ENCODE measurements at places on chromosomes 3 and 15. TPM values are rescaled to one million over a fixed set of nuclear protein-coding genes. Genes with fewer than 3 reads are reported as not detected.

- H3K36me3 ChIP-seq = peaks cover 34% of the 10 kb centered on the region
- no peaks in the 10 kb centered on the region for H3K27me3 ChIP-seq
- no peaks in the 10 kb centered on the region for H3K4me1 ChIP-seq
- no peak overlapping the region for H3K27ac ChIP-seq
- no peak for DNase-seq
These were observed 15.5 kb downstream of the TATDN2 start for GRCh38 chr3:10263646-10264363.

GRCh38 chr3:65466300-65466988 lies 572.3 kb downstream of the MAGI1 start:
- H3K27me3 ChIP-seq = no peaks in the 10 kb centered on the region
- no peaks in the 10 kb centered on the region for H3K4me1 ChIP-seq
- no peaks in the 10 kb centered on the region for H3K36me3 ChIP-seq
- H3K27ac ChIP-seq = no peak overlapping the region
- DNase-seq = no peak
- H3K4me3 ChIP-seq = no peak overlapping the region

DNA sequence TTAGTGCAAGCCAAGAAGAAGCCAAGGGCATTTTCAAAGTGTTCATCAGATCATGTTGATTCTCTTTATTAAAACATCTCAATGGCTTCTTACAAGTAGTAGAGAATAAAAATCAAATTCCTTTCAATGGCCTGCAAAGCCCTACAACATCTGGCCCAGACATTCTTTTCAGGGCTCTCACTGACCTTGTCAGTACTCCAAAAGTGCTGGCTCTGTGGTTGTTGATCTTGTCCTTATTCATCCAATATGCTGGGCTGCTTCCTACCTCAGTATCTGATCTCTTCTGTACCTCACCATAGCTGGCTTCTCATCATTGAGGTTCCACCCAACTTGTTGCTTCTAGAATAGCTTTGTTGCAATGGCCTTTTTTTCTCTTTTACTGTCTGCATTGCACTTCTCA lies 74.0 kb upstream of the SAMMSON start:
- H3K4me3 ChIP-seq = no peak overlapping the region
- no peak overlapping the region for H3K27ac ChIP-seq
- H3K27me3 ChIP-seq = no peaks in the 10 kb centered on the region
- H3K4me1 ChIP-seq = peaks cover 6% of the 10 kb centered on the region
- no peaks in the 10 kb centered on the region for H3K36me3 ChIP-seq

GRCh38 chr3:187325632-187326031 lies 34.1 kb upstream of the MASP1 start:
- DNase-seq = no peak
- no peaks in the 10 kb centered on the region for H3K27me3 ChIP-seq
- H3K36me3 ChIP-seq = no peaks in the 10 kb centered on the region
- H3K27ac ChIP-seq = no peak overlapping the region
- H3K4me1 ChIP-seq = no peaks in the 10 kb centered on the region

DNA sequence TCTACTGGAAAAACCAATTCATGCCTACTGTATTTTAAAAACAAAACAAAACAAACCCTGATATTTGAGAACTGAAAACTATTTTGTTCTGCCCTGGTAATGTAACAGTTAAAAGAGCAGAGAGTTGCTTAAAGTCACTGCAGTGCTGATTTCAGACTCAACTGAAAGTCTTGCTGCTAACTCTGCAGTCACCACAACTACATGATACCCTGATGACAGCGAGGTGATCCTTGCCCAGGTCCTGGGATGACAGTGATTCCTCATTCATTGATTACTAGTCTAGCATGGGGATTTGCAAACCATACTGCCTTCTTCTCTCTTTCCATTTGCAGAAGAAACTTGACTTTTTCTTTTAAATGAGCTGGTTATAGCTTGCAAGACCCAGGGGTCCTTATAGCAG lies 67.5 kb downstream of the MME start:
- no peak overlapping the region for H3K4me3 ChIP-seq
- H3K4me1 ChIP-seq = no peaks in the 10 kb centered on the region
- DNase-seq = no peak
- no peaks in the 10 kb centered on the region for H3K36me3 ChIP-seq

GRK7 gene
- total RNA-seq = 1.2 TPM

SLC6A20 gene
- not detected for total RNA-seq

Data from suprapubic skin (tissue), 4 donors.